ENCODE measurements at places on chromosomes 16 and 17.

- DNase-seq, result no peak
These were observed 46.8 kb downstream of the BEAN1 start for GRCh38 chr16:66473654-66474519.

- DNase-seq, result peak; percentile 81
These were observed 106.8 kb downstream of the METRNL start for GRCh38 chr17:83186226-83186625.

- DNase-seq, result no peak
These were observed 39.7 kb downstream of the MRTFB start for GRCh38 chr16:14110728-14111251.

GRCh38 chr17:64920026-64920418, 744 bp upstream of the LRRC37A3 start:
- no peak for DNase-seq

GRCh38 chr16:22207715-22208360, 1.8 kb downstream of the EEF2K start:
- no peak for DNase-seq
